ENCODE measurements at places on chromosomes 2 and 18.

DNA sequence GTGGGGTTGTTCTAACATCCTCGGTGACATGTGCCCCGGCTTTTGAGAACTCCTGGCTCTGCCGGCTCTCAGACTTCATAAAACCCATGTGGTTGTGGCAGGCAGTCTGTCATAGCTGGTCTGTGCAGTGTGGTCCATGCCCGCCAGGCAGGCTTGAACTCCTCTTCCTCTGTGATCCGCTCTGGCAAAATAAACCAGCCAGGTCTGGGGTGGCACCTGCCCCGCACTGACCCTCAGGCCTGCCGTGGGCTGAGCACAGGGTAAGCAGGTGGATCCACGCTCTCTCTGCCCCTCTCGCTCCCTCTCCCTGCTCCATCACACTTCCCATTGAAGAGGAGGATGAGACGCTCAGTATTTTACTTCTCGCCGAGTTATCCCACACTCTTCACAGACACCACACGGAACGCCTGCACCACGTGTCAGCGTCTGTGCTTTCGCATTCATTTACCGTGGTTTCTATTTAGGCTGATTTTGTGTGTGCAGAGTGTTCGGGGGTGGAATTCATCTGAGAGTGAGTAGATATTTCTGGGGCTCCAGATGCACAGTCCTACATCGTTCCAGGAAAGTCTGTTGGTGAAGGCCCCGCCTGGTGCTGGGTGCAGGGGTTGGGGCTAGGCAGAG lies 56.4 kb downstream of the RTP5 start:
- DNase-seq = no peak

DNA sequence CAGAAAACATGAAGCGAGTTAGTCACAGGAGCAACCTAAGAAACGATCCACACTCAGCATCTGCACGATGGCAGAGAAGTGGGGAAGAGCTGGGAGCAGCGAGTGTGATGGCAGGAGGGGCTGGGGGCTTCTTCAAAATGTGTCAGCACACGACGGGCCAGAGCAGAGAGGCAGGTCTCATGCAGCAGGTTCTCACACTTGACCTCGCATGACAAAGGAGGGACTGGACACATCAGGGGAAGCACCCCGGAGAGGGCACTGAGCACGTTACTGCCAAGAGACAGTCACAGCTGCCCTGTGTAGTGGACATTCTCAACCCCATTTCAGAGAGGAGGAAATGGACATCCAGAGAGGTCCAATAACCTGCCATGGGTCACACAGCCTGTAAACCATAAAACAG lies 104.1 kb upstream of the CAPN13 start:
- no peak for DNase-seq

DNA sequence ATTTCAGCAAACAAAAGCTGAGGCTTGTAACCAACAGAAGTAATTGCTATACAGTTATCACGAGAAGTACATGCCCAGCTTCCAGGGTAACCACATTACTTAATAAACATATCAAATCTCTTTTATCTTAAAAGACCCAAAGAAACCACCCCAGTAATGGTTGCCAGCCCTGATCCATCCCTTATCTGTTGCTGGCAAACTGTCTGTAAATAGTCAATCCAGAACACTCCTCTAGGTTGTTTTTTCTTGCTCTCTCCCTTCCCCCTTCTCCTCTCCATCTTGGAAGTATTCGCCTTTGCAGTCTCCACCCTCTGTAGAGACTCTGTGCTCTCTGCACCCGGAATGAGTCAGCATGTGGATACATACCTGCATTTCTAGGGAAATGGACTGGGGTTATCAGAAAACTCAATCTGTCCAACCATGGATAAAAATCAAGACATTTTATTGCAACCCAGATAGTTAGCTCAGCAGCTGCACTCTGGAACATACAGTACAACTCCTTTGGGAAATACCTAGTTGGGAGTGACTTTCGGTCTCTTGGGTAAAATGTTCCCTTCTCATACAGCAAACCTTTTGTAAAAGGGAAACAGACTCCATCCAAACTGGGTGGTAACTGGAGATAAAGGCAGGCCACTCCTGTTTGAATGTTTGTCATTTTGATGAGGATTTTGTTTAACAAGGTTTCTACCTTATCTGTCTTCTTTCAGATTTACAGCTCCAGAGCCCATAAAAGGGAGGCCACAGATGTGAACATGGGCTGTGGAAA lies 123.5 kb upstream of the FOSL2 start:
- no peak for DNase-seq

DNA sequence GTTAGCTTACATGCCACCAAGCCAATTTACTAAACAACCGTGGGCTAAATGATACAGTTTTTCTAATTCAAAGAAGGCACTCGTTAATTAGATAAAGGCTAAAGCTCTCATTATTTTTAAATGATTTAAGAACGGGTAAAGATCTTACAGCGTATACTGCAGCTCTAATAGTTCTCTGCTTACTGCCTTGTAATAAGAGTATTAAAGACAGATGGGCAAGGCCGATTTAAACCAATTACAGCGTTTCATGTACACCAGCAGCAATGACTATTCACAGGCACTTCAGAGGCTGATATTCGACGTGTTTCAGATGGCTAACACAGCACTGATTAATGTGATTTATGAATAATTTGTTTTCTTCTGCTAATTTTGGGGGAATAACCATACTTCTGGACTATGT lies 259.3 kb downstream of the ZNF407 start:
- no peak for DNase-seq

GRCh38 chr2:54652540-54652939 lies 70.9 kb upstream of the EML6 start:
- no peak for DNase-seq

- no peak for DNase-seq
Measured at GRCh38 chr2:147425437-147426029, 419.3 kb upstream of the ACVR2A start.

DNA sequence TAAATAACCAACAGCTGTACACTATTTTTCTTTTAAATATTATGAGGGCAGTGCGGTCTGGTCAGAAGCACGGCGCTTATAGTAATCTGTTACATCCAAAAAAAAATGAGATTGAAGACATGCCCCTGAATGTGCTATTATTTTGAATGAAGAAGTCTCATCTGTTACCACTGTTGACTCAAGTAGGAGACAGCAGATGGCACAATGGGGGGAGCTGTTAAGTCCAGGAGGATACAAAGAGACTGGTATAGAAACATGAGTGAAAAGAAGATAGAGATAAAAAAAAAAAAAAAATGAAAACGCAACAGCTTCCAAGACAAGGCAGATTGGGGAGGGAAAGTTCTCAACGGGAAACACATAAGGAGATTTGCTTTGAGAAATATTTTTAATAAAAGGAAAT lies 425.5 kb upstream of the PKDCC start:
- DNase-seq = no peak

GRCh38 chr2:184859187-184859586 lies 260.9 kb downstream of the ZNF804A start:
- DNase-seq = no peak

DNA sequence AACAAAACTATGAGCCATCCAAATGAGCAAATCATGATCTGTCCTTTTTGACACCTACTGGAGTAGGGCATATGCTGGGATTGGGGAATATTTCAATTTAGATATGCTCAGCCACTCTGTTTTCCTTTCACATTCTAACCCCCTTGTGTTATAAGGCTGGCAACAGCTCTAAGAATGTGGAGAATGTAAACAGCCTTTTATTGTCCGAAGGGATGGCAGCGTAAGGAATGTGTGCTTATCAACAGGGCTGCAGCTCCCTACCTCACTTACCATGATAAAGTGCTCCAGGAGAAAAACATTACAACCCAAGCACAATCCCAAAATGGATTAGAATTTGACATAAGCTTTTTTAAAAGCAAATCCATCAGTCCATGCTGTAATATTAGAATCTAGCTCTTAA lies 2.2 kb downstream of the NXPH2 start:
- no peak for DNase-seq

DNA sequence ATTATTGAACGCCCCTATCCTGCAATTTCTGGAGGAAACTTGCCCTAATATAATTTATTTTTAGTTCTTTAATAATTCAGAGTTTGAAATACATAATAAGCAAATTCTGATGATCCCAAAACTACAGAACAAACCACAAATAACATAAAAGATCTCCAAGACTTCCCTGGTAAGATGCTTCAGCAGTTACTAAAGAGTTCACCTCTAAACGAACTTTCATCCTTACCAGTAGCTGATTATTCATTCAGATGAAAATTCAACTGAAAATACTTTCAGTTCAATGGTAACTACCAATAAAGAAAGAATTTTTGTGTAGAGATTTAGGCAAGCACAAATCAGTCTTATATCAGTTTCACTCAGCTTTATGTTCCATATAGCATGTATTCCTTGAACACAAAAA lies 130.1 kb upstream of the MAPRE2 start:
- DNase-seq = no peak

- no peak for DNase-seq
Measured at GRCh38 chr2:55992455-55992854, 68.9 kb upstream of the EFEMP1 start.

GRCh38 chr2:28025123-28025522 lies 134.6 kb downstream of the BABAM2 start:
- no peak for DNase-seq

DNA sequence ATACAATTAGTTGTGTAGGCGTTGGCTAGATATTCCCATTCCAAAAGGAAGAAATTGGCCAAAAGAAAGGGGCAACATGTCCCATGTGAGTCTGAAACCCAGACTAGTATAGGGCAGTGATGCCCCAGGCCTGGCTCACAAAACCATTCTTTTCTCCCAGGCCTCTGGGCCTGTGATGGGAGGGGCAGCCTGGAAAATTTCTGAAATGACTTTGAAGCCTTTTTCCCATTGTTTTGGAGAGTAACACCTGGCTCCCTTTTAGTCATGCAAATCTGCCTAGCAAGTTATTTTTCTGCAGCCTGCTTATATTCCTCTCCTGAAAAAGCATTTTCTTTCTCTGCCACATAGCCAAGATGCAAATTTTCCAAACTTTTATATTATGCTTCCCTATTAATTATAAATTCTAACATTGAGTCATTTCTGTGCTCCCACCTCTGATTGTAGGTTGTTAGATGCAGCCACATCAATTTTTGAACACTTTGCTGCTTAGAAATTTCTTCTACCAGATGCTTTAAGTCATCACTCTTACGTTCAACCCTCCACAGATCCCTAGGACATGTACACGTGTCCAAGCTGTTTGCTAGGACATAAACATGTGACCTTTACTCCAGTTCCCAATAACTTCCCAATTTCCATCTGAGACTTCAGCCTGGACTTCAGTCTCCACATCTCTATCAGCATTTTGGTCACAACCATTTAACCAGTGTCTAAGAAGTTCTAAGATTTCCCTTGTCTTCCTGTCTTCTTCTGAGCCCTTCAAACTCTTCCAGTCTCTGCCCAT lies 76.1 kb upstream of the MC4R start:
- no peak for DNase-seq

DNA sequence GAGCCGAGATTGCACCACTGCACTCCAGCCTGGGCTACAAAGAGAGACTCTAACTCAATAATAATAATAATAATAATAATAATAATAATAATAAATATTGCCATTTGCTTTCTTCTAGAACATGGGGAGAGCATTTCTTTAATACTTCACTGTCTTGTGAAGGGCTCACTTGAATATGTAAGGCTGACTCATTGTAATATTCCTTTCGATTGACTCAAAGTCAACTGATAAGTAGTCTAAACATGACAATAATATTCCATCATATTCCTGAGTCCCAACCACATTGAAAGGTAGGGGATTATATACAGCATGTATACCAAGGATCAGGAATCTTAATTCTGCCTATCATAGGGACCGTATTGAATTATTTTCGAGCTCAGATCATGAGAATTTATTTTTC lies 949.2 kb downstream of the DSC3 start:
- DNase-seq = no peak

DNA sequence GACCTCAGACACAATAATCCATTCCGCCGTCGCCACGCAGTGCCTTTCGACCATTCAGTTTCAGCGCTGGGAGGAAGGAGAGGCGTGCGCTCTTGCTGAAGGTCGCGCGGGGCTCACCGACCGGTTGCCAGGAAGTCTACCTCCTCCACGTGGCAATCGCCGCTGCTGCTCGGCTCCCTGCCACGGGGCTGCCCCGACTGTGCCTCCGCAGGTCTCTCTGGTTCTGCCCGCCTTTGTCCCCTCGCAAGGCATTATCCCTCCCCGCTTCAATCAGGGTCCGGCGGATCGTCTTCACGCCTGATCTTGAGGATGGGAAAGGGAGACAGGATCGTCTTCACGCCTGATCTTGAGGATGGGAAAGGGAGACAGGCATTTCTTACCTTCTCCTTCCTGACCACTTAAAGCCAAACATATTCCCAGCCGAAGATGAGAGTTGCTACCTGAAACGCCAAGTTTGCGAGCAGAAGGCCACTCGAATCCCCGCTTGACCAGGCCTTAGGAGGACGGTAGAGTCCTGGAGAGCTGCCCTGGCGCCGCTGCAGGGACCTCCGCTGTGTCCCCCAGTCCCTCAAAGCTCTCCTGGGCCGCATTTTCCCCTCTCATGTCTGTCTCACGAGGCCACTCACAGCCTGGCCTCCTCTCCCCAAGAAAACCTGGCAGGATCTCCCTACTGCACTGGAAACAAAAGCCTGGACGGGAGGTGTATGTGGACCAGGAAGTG lies 4.3 kb upstream of the GPR45 start:
- DNase-seq = no peak

DNA sequence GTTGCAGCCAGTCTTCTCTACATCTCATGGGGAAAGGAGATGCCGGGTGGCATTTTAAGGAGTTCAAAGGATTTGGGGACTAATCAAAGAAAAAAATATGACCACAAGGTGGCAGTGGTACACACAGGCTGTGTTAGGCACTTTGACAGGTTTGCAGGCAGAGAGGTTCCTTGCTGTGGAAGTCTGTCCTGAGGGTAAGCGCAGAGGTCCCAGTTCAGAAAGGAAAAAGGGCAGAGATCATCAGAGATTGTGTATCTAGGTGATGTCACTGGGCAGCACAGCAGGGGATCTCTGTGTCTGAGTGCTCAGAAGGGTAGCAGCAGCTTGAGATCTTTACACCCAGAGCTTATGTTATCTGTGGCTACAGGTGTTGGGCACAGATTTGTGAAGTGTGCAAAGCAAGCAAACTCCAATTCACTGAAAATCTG lies 231.4 kb downstream of the LRRTM1 start:
- DNase-seq = no peak

- no peak for DNase-seq
Measured at GRCh38 chr2:207812726-207813080, 43.0 kb upstream of the FZD5 start.

DNA sequence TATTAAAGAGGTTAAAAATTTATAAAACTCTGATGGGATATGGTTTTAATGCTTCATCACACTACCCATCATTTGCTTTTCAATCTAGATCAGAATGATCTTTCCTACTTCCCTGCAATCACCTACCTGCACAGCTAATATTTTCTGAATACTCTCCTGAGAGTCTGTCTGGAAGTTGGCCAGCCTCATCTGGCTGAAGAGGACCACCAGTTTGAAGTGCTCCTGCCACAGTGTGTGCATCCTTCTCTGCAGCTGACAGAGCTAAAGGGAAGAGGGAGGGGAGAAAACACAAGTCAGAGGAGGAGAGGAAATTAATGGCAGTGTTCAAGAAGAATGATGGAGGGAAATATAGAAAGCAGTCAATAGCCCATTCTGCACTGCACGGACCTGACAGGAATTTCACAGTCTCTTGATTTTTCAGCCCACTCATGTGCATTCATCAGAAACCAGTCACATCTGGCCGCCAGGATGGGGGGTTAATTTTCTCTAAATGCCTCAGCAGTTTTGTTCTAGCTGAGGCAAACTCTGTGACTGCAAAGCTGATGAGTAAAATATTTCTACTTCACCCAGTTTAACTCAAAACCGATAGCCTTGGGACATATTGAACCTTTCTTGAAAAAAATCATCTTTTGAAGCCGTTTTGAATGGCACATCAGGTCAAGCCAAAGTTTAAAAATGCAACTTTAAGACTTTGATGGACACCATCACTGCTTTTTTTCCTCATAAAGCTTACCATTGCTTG lies 201.8 kb upstream of the KLHL14 start:
- no peak for DNase-seq
